ENCODE measurements at places on chromosomes 2 and 18.

DNA sequence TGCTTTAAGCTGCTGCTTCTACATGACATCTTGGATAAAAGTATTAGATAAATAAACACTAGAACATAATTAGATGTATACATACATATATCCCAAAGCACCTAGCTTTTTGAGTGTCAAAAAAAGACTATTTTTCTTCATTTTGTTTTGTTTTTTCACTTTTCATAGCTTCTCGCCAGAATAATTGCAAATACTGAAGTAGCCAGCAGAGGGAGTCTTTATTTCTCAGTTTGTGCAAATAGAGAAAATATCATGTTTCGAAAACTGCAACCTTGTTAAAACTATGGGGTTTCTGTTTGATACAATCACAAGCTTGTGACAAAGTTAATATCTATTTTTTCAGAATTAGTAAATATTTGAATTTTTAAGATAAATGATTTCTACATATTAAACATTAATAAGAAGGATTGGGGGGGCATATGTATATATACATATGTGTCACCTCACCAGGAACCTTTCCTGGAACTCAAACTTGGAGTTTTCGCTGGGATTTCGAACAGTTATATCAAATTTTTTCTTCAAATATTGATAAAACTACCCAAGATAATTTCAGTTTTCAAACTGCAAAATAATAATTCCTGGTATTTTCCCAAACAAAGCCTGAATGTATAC lies 61.0 kb downstream of the GRB14 start:
- no peak for DNase-seq

DNA sequence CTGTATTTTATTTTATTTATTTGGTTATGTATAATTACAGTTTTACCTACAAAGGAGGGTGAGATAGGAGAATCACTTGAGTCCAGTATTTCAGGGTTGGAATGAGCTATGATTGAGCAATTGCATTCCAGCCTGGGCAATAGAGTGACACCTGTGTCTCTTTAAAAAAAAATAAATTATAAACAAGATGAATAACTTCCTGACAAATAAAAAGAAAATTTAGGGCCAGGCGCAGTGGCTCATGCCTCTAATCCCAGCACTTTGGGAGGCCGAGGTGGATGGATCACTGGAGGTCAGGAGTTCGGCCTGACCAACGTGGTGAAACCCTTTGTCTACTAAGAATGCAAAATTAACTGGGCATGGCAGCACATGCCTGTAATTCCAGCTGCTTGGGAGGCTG lies 17.3 kb downstream of the MTA3 start:
- no peak for DNase-seq

GRCh38 chr2:237433920-237434676 lies 20.1 kb upstream of the COL6A3 start:
- DNase-seq, result no peak

GRCh38 chr2:199460101-199460671 lies 2.4 kb upstream of the SATB2 start:
- no peak for DNase-seq

GRCh38 chr2:74504591-74504990 lies 2.9 kb downstream of the PCGF1 start:
- no peak for DNase-seq

DNA sequence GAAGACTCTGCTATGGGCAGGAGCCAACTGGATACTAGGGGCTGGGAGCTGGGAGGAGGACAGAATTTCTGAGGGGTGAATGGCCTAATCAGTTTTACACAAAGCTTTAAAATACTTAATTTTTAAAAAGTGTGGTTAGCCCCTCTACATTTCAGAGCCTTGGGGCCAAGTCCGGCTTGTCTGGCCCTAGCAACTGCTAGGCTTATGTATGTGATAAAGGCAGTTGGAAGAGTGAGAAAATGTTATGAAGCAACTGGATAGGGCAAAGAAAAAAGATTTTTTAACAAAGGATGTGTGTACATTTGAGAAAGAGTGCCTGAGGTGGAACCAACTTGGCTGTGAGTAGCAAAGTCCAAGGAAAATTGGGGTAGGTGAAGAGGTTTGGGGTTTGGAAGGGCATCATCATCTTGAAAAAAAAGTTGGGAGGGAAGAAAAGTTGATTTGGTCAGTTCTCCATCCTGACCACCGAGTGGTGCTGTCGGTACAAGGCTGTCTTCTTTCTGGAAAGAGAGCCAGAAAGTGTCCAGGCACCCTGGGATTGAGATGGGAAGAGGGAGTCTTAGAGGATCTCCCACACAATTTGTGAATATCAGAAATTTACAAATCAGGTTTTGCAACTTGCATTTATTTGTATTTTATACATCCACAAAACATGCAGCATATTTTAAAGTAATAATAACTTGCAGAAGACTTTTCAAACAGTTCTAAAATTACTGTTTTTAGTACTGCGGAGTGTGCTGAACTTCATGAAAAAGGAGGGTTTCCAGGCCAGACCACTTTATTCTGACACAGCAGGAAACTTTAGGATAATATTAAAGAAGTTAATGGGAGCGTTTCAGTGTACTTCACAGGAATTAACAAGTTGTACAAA lies 10.5 kb upstream of the CDK15 start:
- no peak for DNase-seq

- DNase-seq, result no peak
Measured at GRCh38 chr2:173524256-173524955, 169.7 kb downstream of the CDCA7 start.

DNA sequence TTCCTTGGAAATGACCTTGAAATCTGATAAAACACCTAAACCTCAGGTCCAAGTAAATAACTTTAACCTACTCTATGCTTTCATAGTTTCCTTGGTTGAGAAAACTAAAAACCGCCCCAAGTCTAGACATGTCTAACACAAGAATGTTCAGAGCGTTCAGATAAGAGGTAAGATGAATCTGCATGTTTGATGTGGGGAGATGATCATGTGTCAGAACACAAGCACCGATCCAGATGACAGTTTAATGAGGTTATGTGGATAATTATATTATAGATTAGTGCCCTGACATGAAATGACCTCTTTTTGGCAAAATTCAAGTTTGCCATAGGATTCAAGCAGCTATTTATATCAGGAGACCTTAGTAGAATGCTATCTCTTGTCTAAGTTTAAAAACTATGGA lies 729.8 kb upstream of the SOX11 start:
- no peak for DNase-seq

- no peak for DNase-seq
Measured at GRCh38 chr2:106158131-106158530, 36.0 kb downstream of the UXS1 start.

GRCh38 chr18:55179425-55179824 lies 220.2 kb upstream of the CCDC68 start:
- no peak for DNase-seq

DNA sequence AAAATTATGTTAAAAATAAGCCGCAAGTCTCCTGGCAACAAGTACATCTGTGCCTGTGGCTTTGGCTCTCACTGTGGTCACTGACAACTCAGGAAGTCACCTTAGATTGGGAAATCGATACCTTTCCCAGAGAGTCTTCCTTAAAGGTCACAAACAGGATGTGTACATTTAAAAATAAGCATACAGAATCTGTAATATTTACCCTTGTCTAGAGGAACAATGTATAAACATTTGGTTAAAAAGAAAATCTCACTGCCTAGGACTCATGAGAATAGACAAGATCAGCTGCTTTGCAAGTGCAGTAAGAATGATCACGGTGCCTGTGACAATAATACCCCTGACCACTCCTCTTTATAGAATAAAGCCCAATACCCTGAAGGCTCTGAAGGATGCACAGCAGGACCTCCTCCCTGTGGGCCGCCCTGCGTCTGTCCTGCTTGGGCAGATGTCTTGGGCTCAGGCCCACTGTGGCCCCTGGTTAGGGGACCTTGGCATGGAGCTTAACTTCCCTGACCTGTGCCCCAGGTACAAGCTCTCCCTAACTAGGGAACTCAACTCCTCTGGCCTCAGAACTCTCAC lies 98.0 kb upstream of the MGAT4A start:
- DNase-seq, result no peak

DNA sequence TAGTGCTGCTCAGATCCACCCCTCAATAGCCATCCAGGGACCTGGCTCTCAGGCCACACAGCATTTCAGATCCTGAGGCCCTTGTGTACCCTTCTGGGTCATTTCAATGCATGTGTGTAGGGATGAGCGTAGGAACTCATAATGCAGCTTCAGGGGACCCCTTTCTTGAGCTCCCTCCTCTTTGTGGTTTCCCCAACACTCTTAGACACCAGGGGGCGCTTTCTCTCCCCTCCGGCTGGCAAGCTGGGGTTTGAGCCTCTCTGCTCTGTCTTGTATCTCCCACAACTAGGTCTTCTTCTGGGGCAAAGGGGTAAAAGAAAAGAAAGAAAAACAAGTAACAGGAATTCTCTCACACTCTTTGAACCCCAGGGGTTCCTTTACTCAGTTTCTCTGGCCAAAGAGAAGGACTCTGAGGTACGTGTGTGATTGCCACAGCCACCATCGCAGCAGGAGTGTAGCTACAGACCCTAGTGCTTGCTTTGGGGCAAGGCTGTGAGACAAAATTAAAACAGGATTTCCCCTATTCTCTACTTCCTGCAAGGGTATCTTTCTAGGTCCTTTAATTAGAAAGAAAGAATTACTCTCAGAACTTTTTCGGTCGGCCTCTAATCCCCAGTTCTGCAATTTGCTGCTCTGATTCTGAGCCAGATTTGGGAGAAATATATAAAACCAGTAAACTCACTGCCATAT lies 38.0 kb downstream of the CABYR start:
- peak; percentile 8 for DNase-seq

GRCh38 chr2:112684415-112684775 lies 36.4 kb upstream of the NT5DC4 start:
- DNase-seq, result no peak

DNA sequence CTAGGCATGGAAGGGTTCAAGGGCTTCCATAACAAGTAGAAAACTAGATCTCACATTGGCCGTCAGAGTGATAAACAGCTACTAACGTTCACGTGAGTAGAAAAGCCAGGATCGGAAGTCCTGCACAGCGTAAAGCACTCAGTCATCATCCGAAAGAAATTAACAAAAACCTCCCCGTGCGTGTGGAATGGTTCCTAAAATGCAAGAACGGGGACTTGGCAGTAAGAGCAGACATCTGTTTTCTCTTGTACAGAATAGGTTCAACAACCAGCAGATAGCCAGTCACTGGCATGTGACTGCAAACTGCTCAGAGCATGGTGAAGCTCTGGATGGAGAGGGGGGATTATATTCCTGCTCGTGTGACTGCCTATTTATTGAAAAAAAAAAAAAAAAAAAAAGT lies 106.9 kb upstream of the ITGB6 start:
- DNase-seq, result no peak

DNA sequence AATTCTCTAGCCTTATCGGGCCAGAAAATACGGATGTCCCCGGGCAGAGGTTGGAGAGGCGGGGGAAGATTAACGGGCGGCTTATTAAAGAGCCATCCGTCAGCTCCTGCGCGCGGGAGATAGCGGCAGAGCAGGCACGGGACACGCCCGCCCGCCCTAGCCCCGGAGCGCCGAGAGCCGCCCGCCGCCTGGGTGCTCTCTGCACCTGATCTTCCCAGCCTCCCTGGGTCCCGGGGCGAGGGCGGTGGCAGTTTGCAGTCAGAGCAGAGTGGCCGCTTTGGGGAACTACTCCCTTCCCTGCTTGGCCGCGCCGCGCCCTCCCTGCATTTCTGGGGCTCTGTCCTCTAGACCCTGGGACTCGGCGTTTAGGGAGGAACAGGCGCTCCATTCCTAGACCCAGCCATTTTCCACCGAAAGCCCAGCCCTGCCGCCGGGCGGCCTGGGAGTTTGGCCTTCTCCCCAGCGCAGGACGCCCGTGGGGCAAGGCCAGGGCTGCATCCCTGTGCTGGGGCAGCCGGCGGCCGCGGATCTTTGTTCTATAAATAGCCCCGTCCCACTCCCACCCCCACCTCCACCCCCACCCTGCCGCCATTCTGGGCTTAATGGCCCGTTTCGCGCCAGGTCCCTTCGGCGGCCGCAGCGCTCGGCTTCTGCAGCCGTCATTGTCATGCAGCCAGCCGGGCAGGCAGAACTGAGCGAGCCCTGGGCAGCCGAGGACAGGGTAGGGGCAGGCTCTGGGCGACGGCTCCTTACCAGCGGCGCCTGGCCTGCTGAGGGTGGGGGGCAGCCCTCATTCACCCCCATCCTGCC lies 6.6 kb downstream of the GAD1 start:
- DNase-seq, result no peak

DNA sequence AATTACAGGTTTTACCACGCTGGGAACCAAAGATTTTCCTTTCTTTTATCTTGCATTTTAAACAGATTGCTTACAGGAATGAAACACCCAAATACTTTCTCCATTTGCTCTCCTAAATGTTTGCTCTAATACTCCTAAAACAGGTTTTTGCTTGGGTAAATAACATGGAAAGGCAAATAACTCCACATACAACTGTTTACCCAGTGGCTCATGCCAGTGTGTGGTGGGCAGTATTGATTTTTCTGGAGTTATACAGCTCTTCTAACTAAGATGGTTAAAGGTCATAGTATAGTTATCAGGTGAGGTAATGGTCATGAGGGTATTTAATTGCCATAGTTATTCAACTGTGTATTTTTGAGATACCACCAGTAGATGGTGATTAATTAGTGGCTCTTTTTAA lies 61.2 kb upstream of the RAB27B start:
- DNase-seq, result no peak

DNA sequence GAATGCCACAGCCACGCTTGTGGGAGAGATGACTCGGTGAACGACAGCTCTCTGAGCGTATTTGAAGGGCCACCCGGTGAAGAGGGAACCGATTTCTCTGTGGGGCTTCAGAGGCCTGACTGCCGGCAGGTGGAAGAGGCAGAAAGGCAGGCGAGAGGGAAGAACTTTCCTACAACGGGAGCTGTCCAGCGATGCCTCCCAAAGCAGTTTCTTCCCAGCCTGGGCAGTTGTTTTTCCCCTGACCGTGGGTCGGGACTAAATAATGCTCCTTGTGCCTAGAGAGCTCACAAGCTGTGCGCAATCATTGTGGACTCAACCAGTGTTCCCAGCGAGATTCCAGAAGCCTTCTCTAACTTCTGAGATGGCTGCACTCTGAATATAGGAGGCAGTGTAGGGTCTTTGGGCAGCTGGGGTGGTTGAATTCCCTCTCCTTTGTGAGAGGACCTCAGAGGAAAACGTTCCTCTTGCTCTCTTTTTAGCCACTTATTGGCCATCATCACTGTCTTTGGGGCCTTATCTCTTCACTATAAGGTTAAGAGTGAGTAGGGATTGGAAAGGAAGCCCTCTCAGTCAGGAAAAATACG lies 710 bp downstream of the SEC11C start:
- no peak for DNase-seq

- no peak for DNase-seq
Measured at GRCh38 chr2:142981756-142982155, 104.3 kb downstream of the KYNU start.

- no peak for DNase-seq
Measured at GRCh38 chr2:179285060-179285459, 20.4 kb upstream of the SESTD1 start.

DNA sequence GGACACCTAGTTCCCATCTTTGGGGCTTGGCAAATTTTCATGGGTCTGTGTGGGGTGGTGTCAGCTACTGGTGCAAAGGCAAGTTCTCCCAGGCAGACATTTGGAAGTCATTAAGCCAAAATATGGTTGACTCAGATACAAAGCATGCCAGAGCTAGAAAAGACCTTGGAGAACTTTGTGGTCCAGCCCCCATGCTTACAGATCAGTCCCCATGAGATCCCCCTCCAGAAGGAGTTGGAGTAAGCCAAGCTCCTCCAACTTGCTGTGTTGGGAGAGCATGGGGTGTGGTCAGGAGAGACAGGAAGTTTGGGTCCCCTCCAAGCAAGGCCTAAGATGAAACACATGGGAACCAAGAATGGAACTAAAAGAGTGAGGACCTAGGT lies 224.5 kb downstream of the CYP26B1 start:
- no peak for DNase-seq
